ENCODE measurements at places on chromosomes 6 and 20.

DNA sequence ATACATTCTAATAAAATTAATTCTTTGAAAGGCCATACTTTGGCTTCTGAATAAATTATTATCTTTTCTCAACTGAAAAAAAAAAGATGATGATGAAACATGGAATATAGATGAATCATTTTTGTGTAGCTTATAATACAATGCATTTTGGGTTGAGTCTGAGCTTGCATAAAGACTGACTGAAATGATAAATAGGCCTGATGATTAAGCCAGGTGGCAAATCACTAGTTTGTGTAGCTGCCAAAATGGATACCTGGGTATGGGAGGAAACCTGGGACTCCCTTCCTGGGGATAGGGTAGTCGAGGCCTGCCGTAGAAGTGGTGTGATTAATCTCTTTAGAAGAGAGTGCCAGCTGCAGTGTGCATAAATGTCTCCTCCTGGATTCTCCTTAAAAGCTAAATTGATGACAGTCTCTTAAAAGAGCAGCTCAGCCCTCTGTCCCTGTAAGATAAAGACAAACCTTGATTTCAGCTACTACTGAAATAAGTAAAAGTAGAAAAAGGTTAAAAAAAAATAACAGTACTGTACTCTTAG lies 275.1 kb downstream of the GRIK2 start:
- no peak for ATAC-seq

GRCh38 chr6:43120101-43120763 lies 44.1 kb downstream of the PTK7 start:
- no peak for ATAC-seq

DNA sequence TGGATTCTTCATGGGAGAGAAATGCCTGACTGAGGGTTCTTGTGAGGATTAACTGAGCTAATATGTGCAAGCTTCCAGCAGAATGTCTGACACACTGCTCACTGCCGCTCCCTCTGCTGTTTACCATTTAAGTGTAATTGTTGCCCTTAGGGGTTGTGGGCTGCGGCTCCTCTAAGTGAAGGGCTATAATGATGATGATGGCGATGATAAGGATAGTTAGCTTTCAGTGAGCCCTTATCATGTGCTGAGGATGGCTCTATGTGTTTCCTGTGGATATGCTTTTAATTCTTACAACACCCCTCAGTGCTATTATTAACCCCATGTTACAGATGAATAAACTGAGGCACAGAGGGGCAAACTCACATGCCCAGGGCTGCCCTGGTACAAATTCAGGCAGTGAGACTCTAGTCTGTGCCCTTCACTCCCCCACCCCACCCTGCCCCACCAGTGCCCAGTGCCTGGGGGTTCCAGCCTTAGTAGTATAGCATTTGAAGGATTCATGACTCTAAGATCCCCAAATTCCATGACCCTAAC lies 33.4 kb downstream of the TGM2 start:
- ATAC-seq = no peak

- peak; percentile 14 for ATAC-seq
These were observed 352.5 kb upstream of the PRND start for GRCh38 chr20:4369119-4369797.

GRCh38 chr6:110778333-110778732 lies 36.9 kb downstream of the CDK19 start:
- ATAC-seq = no peak

- ATAC-seq = no peak
These were observed 469.4 kb upstream of the SLC35B3 start for GRCh38 chr6:8904754-8905153.

DNA sequence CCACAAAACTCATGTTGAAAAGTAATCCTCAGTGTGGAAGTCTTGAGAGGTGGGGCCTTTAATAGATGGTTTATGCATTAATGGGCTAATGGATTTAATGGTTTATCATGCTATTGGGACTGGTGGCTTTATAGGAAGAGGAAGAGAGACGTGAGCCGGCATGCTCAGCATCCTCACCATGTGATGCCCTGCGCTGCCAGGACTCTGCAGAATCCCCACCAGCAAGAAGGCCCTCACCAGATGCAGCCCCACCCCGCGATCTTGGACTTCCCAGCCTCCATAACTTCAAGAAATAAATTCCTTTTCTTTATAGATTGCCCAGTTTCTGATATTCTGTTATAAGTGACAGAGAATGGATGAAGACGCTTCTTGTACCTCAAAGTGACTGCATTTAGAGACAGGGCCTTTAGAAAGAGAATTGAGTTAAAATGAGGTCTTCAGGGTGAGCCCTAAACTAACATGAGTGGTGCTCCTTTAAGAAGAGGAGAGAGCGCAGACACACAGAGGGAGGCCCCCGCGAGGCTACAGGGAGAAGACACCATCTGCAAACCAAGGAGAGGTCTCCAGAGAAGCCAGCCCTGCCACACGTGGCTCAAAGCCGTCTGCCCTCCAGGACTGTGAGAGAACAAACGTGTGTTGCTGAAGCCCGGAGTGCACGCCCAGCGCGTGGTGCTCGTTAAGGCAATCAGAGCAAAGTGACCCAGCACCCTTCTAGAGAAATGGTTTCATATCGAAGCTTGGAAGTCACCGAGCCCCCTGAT lies 56.9 kb downstream of the IRF4 start:
- ATAC-seq = no peak

- peak; percentile 75 for ATAC-seq
These were observed 18.6 kb downstream of the TAB2 start for GRCh38 chr6:149335924-149336608.

GRCh38 chr6:144234399-144234798 lies 50.7 kb upstream of the UTRN start:
- no peak for ATAC-seq

DNA sequence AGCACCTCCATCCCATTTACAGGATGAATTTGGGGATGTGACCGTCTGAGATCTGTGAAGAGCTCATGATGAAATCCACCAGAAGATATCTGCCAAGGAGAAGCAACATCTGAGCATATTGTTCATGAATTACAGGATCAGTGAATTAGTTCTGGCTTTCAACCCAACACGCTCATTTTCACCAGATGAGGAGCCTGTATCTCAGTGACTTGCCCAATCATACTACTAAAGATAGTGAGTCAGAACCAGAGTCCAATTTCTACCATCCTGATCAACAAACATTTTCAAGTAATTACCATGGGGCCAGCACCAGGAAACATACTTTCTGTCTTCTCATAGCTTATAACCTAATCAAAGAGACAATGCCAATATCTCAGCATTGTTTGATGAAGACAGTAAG lies 116.6 kb downstream of the ZDHHC14 start:
- no peak for ATAC-seq

GRCh38 chr20:51691703-51692102 lies 76.5 kb downstream of the ATP9A start:
- ATAC-seq = no peak

GRCh38 chr20:14672066-14672465 lies 334.7 kb upstream of the FLRT3 start:
- ATAC-seq = no peak

DNA sequence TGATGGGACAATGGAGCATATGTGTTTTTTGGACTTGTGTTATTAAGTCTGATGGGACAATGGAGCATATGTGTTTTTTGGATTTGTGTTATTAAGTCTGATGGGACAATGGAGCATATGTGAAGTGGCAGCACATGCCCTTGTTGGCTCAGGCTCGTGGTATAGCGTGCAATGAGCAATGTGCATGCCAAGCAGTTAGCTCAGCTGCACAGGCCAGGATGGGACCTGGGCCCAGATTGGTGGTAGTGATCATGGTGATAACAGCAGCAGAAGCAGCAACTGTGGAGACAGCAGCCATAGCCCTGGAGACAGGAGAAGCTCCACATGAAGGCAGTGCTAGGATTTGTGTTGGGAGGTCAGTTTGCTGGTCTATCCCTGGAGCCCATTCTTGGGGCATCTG lies 61.1 kb downstream of the IL20RA start:
- no peak for ATAC-seq

GRCh38 chr6:9131616-9132015 lies 696.3 kb upstream of the SLC35B3 start:
- no peak for ATAC-seq

DNA sequence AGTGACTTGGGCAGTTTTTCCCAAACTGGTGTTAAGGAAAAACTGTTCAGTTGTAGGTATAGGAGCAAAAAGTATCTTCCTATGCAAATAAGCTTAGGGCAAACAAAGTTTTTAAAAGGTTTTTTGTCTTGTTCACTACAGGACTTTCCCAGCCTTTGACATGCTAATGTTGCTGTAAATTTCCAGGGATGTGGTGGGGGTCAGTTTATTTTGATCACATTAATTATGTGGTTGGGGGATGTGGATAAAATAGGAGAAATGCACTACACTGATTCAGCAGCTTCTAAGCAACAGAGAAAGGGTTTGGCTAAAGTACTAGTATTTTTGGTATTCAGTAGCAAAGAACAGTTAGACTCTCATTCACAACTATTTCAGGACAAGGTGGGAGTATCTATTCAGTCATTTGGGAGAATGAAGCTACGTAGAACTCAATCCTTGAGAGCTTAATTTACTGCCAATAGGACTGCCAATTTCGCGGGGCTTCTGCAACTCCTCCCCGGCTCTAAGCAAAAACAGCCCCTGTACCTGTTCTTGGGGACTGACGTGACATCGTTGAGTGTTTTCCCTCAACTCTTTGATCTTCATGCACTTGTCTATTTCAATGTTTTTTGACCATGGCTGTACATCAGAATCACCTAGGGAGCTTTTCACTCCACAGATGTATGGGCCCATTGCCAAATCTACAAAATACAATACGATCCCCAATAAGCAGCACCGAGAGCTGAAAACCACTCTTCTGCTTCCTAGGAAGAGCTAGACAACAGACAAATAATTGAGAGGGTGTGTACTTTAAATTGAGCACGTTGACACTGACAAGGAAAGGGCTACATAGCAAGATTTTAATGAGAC lies 94.8 kb upstream of the NHSL1 start:
- no peak for ATAC-seq

DNA sequence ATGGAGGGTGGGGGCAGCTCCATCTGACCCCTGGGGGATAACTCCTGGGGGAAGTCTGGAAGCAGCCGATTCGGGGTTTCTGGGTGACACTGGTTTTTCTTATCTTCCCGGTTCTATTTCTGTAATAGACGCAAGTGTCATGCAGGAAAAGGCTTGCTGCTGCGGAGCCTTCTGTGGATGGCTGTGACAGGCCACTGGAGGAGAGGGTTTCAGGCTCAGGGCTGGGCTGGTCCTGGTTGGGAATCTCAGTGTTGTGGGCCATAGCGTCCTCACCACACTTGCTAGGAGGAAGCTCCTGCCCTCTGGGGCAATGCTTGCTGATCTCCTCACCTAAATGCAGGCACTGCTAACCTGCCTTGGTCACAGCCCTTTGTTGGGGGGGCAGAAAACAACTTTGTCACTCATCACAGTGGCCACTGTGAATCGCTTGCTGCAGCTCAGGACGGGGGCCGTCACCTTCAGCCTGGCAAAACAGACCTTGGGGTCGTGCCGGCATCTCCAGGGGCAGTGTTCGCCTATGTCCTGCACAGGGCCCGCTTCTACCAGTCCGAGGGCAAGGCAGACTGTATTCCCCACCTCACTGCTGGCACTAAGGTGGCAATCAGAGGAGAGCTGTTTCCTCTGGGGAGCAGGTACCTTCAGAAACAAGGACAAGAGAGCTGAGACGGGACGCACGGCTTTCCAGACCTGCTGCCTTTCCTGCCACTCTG lies 4.4 kb upstream of the TUBB1 start:
- ATAC-seq = no peak
